ENCODE measurements at places on chromosomes 4 and X. TPM values are rescaled to one million over a fixed set of nuclear protein-coding genes. Genes with fewer than 3 reads are reported as not detected.

DNA sequence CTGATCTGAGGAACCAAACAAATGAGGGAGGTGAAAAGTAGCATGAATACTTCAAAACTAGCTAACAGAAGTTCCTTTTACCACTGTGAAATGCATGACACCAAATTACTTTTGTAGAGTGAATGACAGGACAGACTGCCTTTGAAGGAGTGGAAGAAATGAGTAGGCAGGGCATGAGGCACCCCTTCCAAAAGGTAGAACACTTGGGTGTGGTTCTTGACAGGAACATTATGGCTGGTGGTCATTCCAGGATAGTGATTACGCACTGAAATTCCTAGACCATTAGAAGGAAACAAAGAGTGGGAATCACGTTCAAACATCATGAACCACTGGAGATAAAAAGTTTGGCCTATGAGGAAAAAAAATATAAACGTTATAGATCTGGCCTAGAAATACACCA, 4.9 kb downstream of the HUWE1 start:
- peaks cover 8% of the 10 kb centered on the region for H3K36me3 ChIP-seq
- no peak overlapping the region for H3K27ac ChIP-seq
- no peak overlapping the region for H3K4me3 ChIP-seq
- peaks cover 12% of the 10 kb centered on the region for H3K4me1 ChIP-seq
- H3K27me3 ChIP-seq, result no peaks in the 10 kb centered on the region

The FOXR2 gene
- total RNA-seq, result not detected

The SNCA gene
- total RNA-seq, result 7.9 TPM

GRCh38 chr4:151766691-151767090, 5.9 kb upstream of the GATB start:
- H3K36me3 ChIP-seq, result no peaks in the 10 kb centered on the region
- H3K4me3 ChIP-seq, result no peak overlapping the region
- no peaks in the 10 kb centered on the region for H3K4me1 ChIP-seq
- H3K27ac ChIP-seq, result no peak overlapping the region
- no peak for DNase-seq

The MAGEB2 gene
- not detected for total RNA-seq

The ADH5 gene
- total RNA-seq, result 136 TPM

The IQCM gene
- not detected for total RNA-seq

All from osteocyte (in vitro differentiated cells).